Sigmoid colon (tissue), 7 donors: ENCODE measurements at places on chromosomes 1 and 21.
A peak's percentile ranks its signal among the peaks of the same experiment; 100 is the strongest.

DNA sequence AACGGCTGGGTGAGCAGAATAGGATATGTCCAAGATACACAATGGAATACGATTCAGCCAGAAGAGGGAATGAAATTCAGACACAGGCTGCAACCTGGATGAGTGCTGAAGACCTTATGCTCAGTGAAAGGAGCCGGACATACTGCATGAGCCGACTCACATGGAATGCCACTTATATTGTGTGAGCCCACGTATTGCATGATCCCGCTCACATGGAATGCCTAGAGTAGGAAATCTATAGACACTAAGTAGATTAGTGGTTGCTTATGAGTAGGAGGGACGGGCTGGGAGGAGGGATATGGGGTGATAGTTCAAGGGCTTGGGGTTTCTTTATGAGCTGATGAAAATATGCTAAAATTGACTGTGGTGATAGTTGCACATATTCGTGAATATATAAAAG lies 26.8 kb downstream of the TMPRSS2 start:
- DNase-seq: no peak

DNA sequence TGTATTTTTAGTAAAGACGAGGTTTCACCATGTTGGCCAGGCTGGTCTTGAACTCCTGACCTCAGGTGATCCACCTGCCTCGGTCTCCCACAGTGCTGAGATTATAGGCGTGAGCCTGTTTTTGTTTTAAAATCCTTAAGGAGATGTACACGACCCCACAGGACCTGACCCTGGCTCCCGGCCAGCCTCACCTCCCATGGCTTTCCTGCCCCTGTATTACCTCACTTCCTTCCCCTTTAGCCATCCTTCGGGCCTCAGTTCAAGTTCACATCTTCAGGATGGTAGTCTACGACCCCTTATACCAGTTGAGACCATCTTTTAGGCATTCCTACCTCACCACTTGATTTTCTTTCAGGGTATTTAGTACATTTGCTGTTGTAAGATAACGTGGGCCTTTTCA lies 36.3 kb downstream of the TCP10L start:
- DNase-seq: no peak

DNA sequence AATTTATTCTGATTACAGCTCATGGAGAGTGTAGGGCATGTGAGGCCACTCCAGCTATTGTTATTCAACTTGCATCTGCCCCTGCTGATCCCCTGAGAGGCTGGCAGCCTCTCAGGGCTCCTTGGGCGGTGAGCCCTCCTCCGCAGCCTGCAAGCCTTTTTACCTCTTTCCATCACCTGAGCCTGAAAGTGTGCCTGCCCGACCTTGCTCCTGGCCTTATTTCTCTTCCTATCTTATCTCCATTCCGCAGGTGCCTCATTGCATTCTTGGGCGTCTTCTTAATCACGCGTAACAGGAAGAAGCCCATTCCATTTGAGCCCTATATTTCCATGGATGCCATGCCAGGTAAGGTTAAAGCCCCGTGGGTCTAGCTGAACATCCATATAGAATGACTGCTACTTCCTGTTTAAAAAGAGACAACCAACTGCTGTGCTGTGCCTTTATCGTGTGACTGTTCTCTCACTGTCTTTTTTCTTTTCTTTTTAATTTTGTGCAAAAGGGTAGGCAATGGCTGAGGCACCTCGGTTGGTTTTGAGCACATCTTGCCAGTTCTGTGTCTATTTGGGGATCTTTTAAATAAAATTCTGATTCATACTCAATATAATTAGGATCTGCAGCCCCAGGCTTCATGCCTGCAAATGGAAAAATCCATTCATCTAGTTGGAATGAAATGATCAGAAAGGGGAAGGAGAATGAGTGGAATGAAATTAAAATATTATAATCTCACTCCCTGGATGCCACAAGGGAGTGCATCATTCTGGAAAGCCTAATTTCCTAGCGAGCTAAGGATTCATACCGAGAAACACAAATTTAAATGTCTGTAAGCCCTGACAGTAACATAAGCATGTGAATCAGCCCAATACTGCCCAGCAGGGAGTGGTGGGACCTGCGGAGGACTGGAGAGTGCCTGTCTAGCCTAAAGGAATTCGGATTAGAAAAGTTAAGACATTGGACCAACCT lies 38.6 kb upstream of the RCAN3 start:
- no peak for DNase-seq

DNA sequence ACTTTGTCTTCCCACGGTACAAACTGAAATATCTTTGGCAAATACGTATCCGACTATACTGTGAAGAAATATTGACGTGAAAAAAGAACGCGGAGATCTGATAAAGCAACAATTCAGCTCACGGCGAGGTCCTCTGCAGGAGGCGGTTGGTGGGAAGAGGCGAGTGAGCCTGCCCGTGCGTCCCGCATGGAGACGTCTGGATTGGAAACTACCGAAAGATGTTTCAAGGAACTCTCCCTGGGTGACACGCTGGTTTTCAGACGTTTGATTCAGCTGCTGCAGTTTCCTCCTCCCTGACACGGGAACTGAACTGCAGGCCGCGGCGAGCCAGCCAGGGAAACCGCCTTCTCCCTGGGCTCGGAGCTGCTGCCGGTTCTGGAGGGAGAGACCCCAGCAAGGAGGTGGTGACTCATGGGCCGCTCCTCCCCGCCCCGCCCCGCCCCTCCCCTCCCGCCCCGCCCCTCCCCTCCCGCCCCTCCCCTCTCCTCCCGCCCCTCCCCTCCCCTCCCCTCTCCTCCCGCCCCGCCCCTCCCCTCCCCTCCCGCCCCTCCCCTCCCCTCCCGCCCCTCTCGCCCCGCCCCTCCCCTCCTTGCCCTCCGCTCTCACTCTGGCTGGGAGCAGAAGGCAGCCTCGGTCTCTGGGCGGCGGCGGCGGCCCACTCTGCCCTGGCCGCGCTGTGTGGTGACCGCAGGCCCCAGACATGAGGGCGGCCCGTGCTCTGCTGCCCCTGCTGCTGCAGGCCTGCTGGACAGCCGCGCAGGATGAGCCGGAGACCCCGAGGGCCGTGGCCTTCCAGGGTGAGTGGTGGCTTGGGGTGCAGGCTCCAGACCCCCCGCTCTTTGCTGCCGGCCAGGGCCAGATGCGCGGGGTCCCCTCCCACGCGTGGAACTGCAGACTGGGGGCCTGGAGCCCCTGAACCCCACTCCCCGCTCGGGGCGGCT lies at the start of gene COL6A1:
COL6A1 (plus strand) TSS at position 620 of the 941 bp plus-strand sequence; CDS start at position 701, 81 bp downstream.
- peak; percentile 96 for DNase-seq

- DNase-seq: peak; percentile 90
Measured at GRCh38 chr1:247639381-247639981, 34.1 kb downstream of the OR2G3 start.
